Activated CD4-positive, alpha-beta T cell treated with anti-CD3 and anti-CD28 coated beads for 24 hours (primary cell): ENCODE measurements at places on chromosomes 6 and 20.

DNA sequence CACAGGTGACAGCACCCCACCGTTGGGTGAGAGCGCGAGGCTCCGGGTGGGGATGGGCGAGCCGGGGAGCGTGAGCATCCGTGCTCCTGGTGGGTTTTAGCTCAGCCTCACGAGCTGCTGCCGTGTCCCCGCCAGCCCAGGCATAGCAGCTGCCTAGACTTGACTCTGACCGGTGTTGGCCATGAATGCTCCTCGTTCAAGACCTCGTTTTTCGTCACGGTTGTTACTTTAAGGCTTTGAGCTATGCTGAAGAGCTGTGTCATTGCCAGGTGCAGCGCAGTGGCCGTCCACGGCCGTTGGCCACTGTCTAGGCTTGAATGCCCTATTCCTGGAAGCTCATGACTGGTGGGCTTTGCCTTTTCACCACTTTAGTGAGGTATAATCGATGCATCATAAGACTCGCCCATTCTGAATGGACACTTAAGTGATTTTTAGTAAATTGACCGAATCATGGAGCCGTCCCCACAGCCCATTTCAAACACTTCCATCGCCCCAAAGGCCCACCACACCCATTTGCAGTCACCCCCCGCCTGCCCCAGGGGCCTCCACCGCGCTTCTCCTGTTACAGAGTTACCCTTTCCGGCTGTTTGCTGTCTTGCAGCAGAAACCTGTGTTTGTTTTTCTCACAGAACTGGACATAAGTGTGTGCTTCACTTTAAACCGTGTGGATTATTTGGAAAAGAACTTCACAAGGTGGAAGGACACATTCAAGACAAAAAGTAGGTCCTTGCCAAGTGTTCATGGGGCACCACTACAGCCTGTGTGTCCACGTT lies 21.4 kb upstream of the ADRM1 start:
- DNase-seq = no peak

GRCh38 chr6:44086931-44087574 lies 40.2 kb downstream of the MRPL14 start:
- no peak for DNase-seq

DNA sequence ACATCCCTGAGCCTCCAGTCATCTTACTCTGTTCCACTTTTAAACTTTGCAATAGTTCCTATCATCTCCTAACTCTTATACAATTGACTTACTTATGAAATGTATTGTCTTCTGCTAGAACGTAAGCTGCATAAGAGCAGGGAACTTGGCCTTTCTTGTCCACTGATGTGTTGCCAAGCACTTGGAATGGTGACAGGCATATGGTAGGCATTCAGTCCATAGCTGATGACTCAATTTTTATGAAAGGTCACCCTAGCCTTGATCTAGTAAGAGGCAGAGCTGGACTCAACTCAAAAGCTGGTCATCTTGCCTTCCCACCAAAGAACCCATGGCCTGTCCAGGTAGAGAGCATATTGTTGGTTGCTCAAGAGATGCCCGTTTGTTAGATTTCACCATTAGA lies 82.4 kb upstream of the FAM184A start:
- DNase-seq = no peak

- DNase-seq = no peak
These were observed 79.5 kb downstream of the FYN start for GRCh38 chr6:111793711-111794111.

- no peak for DNase-seq
These were observed 105.0 kb downstream of the MRPL14 start for GRCh38 chr6:44022296-44022661.

- DNase-seq = no peak
These were observed 986.2 kb upstream of the CITED2 start for GRCh38 chr6:140360651-140361050.

GRCh38 chr6:19551611-19552010 lies 285.6 kb upstream of the ID4 start:
- DNase-seq = no peak

- no peak for DNase-seq
These were observed 207.7 kb upstream of the SNX9 start for GRCh38 chr6:157615420-157615769.

- no peak for DNase-seq
These were observed 167.9 kb upstream of the STMND1 start for GRCh38 chr6:16933961-16934360.

- no peak for DNase-seq
These were observed 43.4 kb downstream of the QKI start for GRCh38 chr6:163457637-163458561.

GRCh38 chr6:111555036-111555435 lies 50.6 kb downstream of the TRAF3IP2 start:
- no peak for DNase-seq

GRCh38 chr6:166313255-166314070 lies 5.3 kb upstream of the PRR18 start:
- DNase-seq = no peak

GRCh38 chr20:33418033-33418432 lies 16.7 kb upstream of the CDK5RAP1 start:
- no peak for DNase-seq

DNA sequence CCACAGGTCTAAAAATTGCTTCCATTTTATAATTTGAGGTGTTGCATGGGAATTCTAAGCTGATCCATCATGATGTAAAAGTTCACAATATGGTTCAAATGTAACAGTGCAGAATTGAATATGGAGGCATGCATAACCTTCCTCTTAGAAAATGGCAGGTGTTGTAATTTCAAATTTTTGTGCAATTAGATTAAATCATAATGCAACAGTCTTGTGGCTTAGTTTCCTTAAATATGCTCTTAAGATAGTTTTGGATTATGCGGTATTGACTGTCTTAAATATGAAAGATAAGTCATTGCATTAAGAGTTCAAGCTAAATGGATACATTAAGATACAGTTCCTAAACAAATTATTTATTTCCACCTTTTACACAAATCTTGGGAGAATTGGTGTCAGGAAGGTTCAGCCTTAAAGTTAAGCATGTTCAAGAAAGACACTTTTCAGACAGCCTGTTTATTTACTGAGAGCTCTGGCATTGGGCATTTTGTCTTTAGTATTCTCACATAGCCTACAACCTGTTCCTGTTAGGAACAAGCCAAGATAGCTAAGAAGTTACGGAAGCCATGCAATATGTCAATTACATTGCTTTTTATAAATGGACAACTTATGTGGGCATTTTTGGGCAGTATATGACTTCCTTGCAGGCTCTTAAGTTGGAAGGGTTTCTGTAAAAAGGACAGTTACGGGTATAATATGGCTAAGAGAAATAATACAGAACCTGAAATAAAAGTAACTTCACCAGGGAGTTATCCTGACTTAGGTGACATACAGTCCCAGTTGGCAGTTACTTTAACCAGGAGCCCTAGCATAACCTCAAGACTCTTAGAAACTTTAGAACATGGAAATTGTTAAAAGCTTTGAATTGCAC lies 9.3 kb downstream of the SRSF3 start:
- DNase-seq = no peak

DNA sequence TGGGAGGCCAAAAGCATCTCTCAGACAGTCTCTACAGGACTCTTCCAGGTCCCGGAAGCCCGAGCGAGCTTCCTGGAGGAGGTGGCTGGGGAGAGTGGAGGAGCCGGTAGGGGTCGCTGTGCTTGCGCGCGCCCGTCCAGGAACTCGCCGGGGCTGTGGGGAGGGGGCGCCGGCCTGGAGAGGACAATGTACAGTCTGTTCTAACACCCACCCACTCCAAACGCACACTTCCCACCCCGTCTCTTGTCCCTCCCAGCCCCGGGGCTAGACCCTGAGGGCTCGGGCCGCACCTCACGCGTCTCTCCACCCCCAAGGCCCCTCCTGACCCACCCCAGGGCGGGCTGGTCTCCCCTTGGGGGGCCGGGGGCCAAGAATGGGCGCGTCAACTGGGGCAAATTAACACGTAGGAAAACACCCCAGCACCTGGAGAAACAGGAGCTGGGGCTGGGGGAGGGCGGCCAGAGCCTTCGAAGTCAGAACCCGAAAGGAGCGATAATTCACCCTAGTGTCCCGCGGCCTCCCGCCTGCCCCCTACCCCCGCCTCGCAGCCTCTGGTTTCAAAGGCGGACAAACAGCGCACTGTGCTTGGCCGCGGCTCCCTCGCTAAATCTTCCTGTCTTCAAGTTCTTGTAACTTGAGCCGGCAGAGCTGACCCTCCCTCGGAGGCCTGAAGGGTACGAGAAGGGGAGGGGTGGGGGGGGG lies 103.2 kb upstream of the FOXP4 start:
- DNase-seq = no peak

DNA sequence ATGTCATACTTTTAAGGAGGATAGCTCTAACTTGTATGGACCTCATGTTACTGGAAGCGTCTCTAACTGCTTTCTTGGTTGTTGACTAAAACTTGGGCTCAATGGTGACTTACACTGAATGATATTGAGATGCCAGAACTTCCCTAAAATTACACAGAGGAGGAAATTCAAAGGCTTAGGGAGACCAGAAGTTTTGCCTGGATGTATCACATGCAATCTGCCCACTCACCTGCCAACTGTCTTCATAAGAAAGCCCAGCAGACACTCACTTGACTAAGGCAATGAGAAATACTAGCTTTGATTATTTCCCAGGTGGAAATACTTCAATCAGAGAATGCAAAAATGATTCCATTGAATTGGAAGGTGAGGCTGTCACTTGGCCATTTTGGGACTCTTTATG lies 51.2 kb upstream of the PDYN start:
- DNase-seq = no peak

DNA sequence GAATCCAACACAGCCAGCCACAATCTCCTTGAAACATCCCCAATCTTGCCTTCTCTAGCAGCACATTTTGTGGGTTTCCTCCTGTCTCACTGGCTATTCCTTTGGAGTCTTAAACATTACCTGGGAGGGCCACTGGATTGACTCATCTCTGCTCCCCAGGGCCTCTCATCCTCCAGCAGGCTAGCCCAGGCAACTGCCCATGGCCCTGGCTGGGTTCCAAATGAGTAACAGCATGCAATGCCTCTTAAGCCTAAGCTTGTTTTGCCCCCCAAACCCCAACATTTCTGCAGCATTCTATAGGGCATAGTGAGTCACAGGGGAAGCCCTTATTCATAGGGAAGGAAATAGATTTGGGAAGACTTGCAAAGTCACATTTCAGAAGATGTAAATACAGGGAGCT lies 204.9 kb downstream of the FOXA2 start:
- DNase-seq = no peak

DNA sequence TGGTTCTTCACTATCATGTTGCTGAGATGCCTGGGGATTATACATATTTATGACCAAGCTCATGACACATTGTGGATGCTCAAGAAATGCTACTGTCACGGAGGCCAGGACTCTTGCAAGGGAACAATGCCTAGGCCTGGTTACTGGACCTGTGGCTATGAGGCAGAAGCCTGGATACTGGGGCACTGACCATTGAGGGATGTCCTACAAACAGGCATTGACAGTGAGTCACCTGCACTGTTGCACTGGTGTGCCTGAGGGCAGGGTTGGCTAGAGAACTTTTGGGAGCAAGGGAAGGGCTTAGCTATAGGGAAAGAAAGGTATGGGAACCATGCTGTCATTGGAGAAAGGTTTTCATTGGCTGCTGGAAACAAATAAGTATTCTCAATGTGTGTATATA lies 313.1 kb upstream of the SUPT3H start:
- DNase-seq = no peak

DNA sequence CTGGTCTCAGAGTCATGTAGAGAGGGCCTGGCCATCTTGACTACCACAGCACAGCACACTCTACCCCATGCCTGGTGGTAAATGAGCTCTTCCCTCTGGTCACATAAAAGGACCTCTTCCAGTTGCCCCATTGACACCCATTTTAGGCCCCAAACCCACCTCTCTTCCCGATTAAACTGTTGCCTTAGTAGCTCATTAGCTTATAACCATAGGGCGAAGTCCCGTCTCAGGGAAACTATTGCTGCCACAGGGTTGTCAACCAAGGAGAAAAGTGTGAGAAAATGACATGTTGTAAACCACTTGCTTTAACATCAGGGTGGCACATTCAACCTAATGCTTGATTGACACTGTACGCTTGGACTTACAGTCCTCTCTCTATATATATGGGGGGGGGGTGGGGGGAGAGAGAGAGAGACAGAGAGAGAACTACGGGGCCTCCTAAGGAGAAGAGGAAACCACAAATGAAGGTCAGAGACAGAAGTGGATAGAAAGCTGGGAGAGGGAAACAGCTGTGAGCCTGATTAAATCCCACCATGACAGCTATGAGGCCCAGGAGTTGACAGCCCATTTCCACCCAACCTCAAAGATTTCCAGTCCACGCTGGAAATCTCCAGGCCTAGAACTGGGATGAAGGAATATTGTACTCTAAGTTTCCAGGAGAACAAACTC lies 14.9 kb upstream of the BTN1A1 start:
- DNase-seq = no peak

GRCh38 chr20:21380711-21381110 lies 16.6 kb downstream of the NKX2-4 start:
- DNase-seq = no peak

GRCh38 chr20:18144541-18145099 lies 7.0 kb downstream of the KAT14 start:
- DNase-seq = no peak

DNA sequence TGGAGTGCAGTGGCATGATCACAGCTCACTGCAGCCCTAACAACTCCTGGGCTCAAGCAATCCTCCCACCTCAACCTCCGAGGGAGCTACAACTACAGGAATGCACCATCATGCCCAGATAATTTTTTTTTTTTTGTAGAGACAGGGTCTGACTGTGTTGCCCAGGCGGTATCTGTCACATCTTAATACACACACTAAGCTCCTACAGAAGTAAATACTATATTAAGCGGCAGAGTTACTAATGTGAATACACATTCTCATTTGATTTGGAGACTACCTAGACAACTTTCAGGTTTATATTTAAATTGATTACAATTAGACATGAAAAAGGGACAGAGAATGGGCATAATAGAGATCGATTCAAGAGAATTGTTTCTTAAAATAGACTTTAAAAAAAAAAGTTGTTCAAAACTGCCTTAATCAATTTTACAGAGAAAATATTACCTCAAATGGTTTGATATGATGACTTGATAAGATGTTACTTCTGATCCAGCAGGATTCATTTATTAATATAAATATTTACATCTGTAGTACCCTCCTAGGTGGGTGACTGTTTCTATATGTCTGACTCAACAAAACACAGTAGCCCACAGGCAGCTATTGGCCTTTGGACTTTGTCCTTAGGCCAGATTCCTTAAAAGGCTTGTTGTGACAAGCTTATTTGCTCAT lies 7.1 kb upstream of the LOC128125822 start:
- DNase-seq = no peak

DNA sequence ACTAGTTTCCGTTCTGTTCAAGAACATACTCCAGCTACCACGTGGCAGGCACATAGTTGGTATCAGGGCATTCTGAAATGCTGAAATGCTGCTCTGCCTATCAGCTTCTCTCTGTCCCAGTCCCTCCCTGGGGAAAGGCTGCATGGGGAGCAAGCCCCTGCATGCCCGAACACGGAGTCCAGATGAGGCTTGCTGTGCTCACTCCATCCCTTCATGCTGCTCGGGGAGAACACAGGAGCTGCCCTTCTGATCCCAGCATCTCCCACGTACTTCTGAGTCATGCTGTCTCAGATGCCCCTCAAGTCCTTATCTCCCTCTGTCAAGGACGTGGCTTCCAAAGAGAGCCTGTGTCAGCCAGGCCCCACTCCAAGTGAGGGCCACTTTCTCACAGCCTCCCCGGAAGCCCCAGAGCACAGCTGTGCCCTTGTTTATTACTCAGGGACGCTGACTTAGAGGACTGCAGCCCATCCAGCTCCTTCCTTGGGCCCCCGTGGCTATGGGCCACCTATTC lies 29.4 kb downstream of the THBS2 start:
- no peak for DNase-seq

- no peak for DNase-seq
These were observed 18.3 kb upstream of the CITED2 start for GRCh38 chr6:139392794-139393193.

GRCh38 chr20:32333988-32334885 lies 23.9 kb upstream of the ASXL1 start:
- peak; percentile 27 for DNase-seq

- no peak for DNase-seq
These were observed 301.8 kb upstream of the AGPAT4 start for GRCh38 chr6:161575523-161576254.
